ENCODE measurements at places on chromosomes 13 and 19.

GRCh38 chr19:10271543-10272086, 695 bp downstream of the ICAM1 start:
- no peak for DNase-seq

DNA sequence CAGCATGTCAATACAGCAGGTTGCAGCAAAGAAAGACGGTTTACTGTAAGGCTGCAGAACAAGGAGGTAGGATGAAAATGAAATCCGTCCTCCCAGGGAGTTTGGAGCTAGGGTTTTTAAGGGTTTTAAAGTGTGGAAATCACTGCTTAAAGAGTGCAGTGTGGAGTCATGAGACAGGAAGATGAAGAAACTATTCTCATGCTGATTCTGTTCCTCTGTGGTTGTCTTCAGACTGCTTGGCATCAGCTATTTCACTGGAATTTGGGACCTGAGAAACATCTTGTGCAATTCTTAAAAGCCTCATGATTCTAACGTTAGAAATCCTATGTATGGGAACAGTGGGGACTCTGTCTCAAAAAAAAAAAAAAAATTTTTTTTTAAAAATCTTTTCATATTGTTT, 11.4 kb downstream of the ZNF331 start:
- DNase-seq = no peak

GRCh38 chr19:9885077-9885552, 50.0 kb downstream of the PIN1 start:
- DNase-seq = no peak

- no peak for DNase-seq
These were observed 16.6 kb upstream of the TNFSF14 start for GRCh38 chr19:6686628-6686975.

DNA sequence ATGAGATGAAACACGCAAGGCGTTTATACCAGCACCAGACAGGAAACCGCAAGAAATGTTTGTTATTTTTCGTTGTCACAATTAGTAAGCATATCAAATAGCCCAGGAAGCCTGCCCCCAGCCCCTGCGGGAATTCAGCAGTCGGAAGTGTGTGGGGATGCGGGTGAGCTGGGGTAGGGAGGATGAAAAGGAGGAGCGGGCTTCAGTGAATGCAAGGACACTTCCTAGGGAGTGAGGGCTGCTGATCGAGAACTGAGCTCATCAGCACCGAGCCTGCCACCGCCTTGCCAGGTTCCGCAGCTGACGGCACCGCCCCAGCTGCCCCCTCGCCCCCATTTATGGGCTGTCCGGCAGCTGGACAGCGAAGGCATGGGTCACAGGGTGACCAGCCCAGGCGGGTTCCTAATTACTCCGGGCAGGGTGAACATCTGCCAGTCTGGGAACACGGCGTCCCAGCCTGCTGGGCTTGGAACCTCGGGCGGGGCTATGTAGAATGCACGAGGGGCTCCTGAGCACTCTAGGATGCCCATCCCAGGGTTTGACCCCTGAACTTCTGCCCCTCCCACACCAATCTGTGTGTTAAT, 1.6 kb upstream of the BEST2 start:
- DNase-seq = no peak

- no peak for DNase-seq
These were observed 36.4 kb upstream of the IGFL1 start for GRCh38 chr19:46192992-46193650.

GRCh38 chr19:39516270-39516669, 1.3 kb downstream of the SELENOV start:
- no peak for DNase-seq

DNA sequence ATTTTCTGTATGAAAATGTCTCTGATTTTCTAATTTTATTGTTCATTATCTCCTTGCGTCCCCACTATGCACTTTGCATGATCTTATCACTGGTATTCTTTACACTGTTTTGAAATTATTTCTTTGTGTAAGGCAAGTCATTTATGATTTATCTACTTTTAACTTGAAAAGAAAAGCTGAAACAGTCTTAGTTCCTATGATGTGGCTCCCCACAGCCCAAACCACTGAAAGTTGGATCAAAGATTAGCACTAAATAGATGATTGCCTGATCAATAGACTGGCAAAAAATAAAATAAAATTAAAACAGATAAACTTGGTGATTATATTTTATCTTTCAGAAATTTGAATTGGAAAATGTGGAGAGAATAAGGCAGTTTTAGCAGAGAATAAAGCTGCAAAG, 1101.9 kb downstream of the PCDH9 start:
- DNase-seq = no peak

GRCh38 chr13:33707449-33707848, 110.5 kb upstream of the RFC3 start:
- no peak for DNase-seq

- DNase-seq = no peak
These were observed at the start of gene LILRB4 for GRCh38 chr19:54662730-54663129. Gene LILRB4 (plus strand): TSS chr19:54662985. CDS start chr19:54663034, 49 bp downstream.

DNA sequence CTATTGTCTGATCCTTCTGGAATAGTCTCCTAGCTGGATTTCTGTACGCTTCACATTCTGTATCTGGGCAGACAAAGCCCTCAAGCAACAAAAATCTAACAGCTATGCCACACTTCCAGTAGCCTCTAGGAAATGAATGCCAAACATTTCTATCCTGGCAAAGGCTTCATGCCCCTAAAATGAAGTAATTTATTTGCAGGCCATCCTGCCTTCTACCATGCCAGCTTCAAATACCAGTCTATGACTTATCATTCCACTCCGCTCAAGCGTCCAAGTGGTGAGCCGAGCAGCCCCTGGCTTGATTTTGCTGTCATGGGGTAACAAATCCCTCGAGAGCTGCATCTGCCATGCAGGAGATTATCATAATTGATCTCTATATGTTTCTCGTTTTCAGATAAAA, 86.9 kb downstream of the LHFPL6 start:
- DNase-seq = no peak

GRCh38 chr19:9342610-9343304, 18.8 kb downstream of the ZNF559 start:
- DNase-seq = no peak

GRCh38 chr13:111536075-111536642, 215.7 kb downstream of the TEX29 start:
- no peak for DNase-seq

- no peak for DNase-seq
These were observed at the start of gene PCDH17 for GRCh38 chr13:57631596-57632275. Gene PCDH17 (plus strand): TSS chr13:57631744. CDS start chr13:57632547, 803 bp downstream.

DNA sequence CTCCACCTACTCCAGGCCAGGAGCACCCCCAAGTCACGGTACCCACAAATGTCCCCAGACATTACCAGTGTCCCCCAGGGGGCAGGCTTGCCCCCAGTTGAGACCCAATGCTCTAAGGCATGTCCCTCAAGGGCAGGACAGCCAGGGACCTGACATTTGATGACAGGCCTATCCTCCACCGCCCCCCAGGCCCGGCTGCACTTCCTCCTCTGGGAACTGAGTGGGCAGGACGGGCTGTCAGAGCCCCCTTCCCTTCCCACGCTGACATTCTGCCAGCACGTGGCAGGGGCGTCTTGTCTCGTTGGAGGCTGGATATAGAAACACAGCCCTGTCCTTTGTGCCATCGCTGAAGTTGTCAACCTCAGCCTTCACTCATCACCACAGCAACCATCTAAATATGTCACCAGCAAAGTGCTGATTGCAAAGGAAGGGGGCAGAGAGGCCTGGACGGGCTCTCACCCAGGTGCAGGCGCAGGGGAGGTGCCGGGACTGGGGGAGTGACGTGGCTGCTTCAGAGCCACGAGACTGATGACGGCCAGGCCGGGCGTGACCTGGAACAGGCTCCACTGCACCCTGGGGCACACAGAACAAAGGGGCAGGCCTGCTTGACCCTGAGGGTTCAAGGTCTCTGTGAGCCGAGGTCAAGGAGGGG, 38.4 kb downstream of the GNG7 start:
- DNase-seq = no peak

GRCh38 chr19:39970425-39970674, 615 bp upstream of the PSMC4 start:
- no peak for DNase-seq

GRCh38 chr13:57665481-57665880, 33.9 kb downstream of the PCDH17 start:
- DNase-seq = no peak

GRCh38 chr13:74289107-74289506, 154.9 kb upstream of the KLF12 start:
- no peak for DNase-seq

GRCh38 chr19:5052515-5052914, 83.6 kb downstream of the KDM4B start:
- DNase-seq = no peak

DNA sequence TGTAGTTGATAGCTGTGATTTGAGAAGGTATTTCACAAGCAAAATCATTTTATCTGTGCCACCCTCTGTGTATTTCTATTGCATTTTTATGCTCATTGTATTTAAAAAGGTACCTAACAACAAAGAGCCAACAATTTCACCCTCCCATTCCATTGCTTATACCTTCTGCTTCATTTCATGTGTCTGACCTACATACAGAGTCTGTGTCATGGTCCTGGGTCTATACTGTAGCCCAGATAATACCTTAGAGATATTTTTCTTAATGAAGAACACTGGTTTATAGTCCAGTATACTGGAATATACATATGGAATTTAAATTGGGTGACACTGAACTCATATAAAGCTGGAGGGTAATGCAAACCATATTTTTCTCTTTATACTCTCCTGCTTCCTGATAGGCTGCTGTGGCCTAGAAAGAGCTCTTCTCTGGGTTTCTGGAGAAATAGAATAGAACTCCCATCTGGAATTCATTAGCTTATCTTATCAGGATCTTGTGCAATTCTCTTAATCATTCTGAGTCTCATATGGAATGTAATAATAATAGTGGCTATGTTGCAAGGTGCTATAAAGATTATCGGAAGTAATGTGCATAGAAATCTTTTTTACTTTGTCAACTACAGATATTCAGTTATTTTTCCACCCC, 31.8 kb upstream of the SPART start:
- no peak for DNase-seq

DNA sequence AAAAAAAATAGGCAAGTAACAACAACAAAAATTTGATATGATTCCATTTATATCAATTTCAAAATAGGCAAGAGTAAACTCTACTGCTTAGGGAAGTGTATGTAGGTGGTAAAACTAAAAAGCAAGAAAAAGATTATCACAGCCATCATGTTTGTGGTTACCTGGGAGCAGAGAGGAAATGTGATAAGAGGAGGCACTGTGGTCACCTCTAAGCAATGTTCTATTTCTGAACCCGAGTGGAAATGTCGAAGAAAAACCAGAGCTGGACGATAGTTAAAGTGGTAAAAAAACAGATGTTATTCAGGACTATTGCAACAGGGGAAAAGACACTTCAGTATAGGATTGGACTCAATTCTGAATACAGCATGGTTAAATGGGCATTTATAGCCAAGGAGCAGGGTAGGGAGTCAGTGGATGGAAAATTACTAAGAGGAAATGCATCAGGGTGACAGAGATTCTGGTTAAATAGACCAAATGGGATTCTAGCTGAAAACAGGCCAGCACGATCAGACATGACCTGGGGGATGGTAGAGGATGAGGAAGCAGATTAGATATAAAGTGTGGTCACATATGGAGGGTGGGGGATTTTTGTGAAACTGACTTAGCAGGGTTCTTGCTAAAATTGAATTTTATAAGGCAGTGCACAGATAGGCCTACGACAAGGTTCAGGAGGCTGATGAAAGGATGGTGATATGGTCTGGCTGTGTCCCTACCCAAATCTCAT, 6.0 kb upstream of the TEX30 start:
- DNase-seq = no peak

- DNase-seq = no peak
These were observed 1.9 kb downstream of the VSTM2B start for GRCh38 chr19:29527500-29528328.

DNA sequence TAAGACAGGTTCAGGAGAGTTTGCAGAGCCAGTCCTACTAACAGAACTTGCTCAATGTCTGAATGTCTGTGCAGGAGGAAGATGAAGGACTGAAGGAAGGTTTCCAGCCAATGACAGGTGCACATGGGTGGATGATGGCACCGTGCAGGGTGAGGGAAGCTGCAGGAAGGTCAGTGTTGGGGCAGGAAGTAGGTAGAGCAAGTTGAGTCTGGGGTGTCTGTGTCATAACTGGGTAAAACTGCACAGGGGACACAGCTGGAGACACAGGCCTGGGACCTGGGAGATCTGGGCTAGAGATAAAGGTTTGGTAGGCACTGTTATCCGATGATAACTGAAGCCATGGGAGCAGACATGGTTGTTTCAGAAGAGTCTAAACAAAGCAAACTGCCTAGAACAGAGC, 116.9 kb downstream of the USP12 start:
- no peak for DNase-seq

GRCh38 chr13:43608400-43609137, 178.2 kb downstream of the ENOX1 start:
- DNase-seq = no peak

GRCh38 chr19:19385896-19386869, 19.3 kb upstream of the GATAD2A start:
- DNase-seq = peak; percentile 35

GRCh38 chr13:22077205-22077683, 406.4 kb downstream of the FGF9 start:
- no peak for DNase-seq

- DNase-seq = no peak
These were observed 42.0 kb upstream of the GGACT start for GRCh38 chr13:100630555-100630954.

GRCh38 chr19:29694669-29695627, 20.1 kb downstream of the C19orf12 start:
- peak; percentile 68 for DNase-seq

DNA sequence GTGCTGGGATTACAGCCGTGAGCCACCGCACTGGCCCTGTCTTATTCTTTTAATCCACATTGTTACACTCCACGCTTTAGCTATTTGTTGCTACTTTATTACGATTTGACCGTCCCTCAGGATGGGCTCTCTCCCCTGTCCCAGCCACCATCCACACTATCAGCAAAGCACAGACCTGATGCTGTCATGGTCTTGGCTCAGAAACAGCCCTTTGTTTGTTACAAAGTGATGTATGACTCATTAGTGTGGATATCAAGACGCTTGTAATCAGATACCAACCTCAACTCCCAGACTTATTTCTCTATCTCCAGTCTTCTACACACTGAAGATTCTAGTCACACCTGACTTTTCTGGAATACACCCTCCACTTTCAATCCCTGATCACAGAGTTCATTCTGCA, 84.6 kb upstream of the FREM2 start:
- DNase-seq = no peak

DNA sequence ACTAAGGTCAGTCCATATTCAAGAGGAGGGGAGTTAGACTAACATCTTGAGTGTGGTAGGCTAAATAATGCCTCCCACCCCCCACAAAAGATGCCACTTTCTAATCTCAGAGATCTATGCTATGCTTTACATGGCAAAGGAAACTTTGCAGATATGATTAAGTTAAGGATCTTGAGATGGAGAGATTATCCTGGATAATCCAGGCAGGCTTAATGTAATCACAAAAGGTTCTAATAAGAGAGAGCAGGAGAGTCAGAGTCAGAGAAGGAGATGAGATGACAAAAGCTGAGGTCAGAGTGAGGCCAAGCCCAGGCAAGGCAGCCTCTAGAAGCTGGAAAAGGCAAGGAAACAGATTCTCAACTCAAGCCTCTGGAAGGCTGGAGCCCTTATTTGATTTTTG, 1011.6 kb downstream of the PCDH9 start:
- no peak for DNase-seq
